ENCODE measurements at places on chromosomes 1 and 21.

- no peak for DNase-seq
These were observed 21.6 kb upstream of the BCL10 start for GRCh38 chr1:85297855-85298629.

GRCh38 chr1:109917051-109917767 is 6.6 kb downstream of the CSF1 start:
- DNase-seq = no peak

- DNase-seq = no peak
These were observed 17.0 kb downstream of the RBP7 start for GRCh38 chr1:10014016-10014415.

GRCh38 chr21:21290751-21291150 is 292.5 kb downstream of the NCAM2 start:
- no peak for DNase-seq

DNA sequence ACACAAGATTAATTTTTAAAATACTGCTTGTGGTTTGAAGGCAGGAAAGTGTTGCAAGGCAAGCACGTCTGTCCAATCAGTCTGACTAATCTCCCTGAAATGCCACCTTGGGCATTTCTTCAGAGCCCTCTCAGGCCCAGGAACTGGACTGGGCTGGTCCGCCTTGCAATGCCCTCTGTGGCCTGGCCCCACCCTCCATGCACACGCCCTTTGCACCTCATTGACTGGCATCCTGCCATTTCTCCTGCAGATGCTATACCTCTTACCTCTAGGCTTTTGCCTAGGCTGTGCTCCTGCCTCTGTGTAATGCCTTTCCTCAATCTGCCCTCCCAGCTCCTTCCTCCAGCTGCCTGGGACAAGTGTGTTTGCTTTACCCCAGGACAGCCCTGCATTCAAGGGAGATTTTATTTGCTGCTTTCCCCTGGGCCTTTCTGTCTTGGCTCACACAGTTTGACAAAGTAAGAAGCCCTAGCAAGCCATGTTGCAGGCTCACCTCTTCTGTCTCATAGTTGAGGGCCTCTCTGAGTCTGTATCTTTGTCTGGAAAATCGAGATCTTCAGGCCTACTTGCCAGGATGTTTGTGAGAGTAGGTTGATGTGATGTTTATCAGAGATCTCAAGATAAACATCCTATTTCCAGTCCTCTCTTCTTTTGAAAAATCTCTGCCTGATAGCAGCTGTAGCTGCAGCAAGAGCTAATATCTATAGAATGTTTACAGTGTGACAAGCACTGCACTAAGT is 149.2 kb upstream of the JUN start:
- peak; percentile 45 for DNase-seq

- DNase-seq = no peak
These were observed 34.0 kb downstream of the C2CD2 start for GRCh38 chr21:41919666-41920398.

DNA sequence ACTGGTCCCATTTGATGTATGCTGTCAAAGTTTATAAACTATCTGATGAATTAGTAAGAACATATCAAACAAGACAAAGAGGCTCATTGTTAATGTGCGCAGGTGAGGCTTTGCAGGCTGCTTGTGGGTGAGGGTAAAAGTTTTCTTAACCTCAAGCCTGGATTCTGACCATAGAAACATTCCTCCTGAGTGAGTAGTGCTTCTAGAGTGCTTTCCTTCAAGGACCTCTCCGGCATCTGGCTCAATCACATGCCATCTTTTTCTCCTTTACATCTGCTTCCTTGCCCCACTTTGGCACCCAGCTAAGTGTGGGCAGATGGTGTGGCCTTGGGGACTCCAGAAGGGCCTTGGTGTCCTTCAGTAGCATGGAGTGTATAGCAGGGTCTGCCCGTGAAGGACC is 104.0 kb downstream of the ROR1 start:
- no peak for DNase-seq

DNA sequence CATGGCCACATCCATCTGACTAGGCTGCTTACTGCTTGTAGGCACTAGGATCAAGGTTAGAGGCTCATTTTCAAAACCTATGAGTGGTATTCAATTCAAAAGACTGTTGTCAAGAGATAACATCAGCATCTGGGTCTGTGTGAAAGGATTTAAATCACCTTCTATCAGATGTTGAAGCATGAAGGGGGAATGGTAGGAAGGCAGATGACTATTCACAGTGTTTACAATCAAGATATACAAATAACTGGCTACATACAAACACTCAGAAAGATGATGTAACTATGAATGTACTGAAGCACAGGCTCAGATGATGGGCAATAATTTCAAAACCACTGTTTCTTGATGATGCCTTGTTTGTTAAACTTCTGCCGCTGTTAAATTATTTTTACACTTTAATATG is 249.2 kb downstream of the SLC45A1 start:
- DNase-seq = no peak

DNA sequence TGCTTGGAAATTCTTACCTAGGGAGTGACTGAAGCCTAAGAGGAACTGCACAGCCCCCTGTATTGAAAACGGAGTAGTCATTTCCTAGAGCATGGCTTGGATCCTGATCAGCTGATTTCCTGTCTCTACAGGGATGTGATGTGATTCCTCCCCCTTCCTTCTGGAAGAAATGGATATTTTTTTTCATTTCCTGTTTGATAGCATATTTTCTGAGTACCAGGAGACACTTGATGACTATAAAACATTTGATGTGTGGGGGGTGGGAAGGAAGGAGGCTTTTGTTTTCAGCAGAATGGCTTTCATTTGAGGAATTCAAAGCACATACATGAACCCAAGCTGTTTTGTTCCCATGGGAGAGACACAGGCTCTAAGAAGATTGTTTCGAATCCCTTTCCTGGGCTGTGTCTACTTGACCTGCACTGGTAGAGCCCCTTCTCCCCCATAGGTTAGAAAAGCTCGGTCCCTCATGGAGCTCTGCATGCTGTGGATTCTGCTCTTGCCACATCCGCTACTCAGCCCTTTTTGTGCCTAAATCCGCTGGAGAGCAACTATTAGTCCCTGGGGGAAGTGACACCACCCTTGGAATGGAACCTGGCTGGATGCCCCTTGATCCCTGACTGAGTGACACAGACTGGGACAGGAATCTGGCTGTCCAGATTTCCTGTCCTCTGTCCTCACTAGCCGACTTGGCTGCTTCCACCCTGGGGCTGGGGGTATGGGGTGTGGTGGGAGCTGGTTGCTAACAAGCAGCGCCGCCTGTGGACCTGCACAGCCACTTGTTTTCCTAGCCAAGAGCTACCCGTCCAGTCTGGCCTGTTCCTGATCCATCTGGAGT is 71.8 kb upstream of the MACF1 start:
- DNase-seq = no peak

DNA sequence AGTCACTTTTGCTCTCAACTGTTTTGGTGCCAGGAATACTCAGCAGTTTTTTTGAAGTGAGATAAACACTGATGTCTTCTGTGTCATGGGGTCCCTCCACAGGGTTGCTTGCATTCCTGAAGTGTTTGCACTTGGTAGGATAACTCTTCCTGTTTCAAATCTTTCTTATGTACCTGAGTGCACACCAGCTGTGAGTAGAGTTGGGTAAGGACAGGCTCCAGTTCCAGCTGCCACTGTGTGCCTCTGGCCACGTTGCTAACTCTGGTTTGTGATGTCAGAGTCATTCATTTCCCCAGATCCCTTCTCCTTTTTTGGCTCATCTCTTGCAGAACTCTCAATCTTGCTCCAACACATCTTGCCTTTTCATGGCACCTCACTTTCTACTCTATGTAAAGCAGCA is 356.3 kb upstream of the B3GALT2 start:
- DNase-seq = peak; percentile 57

- DNase-seq = no peak
These were observed 15.6 kb downstream of the EDEM3 start for GRCh38 chr1:184739070-184739469.

DNA sequence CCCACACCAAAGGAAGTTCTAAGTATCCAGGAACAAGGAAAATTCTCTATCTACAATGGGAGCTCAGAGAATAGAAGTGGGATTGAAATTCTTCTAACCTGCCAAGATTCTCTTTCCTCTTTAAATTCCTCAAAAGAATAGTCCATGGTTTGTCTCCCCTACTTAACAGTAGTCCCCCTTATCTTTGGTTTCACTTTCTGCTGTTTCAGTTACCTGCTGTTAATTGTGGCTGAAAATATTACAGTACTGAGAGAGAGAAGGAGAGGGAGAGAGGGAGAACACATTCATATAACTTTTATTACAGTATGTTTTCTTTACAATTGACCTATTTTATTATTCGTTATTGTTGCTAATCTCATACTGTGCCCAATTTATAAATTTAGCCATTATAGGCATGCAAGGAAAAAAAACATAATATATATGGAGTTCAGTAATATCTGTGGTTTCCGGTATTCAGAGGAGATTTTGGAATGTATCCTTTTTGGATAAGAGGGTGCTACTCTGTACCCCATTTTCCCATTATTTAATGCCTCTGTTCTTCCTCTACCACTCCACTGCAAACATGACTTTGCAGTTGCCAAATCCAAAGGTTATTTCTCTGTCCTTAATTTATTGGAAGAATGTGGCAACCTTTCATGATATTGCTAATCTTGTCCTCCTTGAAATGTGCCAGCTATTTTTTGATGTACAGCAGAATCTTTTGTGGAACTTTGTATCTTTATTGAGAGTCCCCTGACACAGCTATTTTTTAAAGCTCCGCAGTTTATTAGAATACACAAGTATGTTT is 68.0 kb downstream of the USP25 start:
- DNase-seq = no peak

DNA sequence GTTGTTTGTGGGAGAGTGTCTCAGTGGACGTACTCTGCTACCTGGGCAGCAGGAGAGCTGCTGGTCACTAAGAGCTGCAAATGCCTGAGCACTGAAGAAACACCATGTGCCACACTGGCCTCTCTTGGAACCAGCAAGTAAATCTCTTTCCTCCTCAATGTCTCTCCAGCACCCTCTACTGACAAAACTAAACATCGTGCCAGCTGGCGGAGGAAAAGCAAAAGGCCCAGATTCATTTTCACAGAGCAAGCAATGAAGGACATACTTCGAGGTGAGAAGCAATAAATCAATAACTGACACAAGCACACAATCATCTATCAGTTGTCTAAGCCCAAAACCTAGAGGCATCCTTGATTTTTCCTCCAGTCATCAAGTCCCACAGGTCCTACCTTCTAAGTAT is 78.1 kb downstream of the RERE start:
- DNase-seq = no peak

DNA sequence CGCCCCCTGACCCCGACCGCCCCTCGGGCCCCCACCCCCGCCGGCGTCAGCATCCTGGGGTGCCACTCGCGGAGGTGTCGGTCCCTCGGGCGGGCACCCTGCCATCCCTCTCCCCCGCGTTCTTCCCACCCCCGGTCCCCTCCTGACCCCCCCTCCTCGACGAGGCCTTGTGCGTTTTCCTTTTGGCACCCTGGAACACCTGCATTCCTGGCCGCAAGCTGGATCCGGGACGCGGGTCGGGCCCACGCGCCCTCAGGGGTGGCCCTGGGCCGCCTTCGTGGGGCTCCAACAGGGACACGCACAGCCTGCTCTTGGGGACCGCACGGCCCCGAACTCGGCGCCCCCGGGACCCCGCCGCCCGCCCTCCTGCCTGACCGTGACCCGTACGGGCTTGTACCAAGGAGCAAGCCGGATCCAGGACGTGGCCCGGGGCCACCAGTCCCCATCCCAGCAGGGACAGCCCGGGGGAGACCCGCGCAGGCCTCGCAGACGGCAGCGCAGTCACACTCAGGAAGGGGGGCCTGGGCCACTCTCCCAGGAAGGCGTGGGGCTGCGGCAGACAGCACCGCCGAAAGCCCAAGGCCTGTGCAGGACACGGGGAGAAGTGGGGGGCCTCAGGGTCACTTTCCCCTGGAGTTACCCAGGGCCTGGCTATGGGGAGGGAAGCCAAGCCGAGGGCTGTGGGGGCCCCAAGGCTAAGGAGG is 579 bp upstream of the SLC19A1 start:
- DNase-seq = no peak

DNA sequence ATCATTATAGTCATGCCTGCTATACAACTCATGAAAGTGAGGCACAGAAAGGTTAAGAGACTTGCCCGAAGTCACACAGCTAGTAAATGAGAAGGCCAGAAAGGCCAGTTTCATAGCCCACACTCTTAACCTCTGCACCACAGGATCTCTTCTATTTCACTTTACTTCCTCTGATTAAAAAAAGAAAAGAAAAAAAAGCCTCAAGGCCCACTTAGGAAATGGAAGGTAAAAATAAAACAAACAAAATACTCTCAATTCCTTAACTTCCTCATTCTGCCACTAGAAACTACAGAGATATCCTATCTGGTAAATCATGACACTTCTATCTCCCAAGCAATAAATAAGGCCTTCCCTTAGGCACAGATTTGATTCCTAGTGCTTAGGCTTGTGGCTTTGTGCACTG is 7.6 kb upstream of the ENAH start:
- no peak for DNase-seq

DNA sequence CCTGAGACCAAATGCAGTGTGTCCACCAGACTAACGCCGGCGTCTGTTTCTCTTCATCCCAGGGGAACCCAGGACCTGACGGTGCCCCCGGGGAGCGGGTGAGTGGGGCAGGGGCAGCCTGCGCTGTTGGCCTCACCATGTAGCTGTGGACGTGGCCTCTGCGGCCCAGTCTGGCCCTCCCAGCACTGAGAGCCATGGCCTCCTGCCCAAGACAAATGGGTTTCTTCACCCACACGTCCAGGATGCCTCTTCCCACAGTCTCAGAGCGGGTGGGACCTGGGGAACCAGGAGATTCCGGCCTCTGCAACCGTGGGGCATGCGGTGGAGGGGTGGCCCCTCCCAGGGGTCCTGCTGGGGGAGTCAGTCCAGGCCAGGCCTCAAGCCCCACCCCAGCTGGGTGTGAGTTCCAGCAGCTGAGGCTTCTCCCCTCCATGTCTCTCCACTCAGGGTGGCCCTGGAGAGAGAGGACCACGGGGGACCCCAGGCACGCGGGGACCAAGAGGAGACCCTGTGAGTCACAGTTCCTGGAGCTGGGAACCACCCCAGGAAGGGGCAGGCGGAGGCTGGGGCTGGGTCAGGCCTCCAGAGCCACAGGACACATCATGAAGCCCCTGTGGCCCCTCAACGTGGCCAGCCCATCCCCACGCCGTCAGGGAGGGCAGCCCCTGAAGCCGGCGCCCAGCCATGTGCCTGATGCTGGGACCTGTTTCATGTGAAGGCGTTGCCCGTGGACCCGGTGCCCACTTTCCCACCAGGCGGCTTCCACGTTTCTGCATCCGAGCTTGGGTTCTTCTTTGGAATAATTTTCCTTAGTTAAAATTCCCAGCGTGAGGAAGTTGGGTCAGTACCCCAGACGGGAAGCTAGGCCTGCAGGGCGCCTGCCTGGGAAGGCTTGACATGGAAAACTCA is 11.0 kb downstream of the COL6A1 start:
- no peak for DNase-seq

- no peak for DNase-seq
These were observed 4.5 kb upstream of the PLCH2 start for GRCh38 chr1:2471587-2472001.

GRCh38 chr1:79903321-79903720 is 896.8 kb upstream of the ADGRL4 start:
- no peak for DNase-seq

- DNase-seq = no peak
These were observed 9.4 kb upstream of the FMO3 start for GRCh38 chr1:171081314-171081753.

- DNase-seq = no peak
These were observed 99.1 kb downstream of the ASTN1 start for GRCh38 chr1:177065430-177065829.
